ENCODE measurements at places on chromosomes 7 and 10. TPM values are rescaled to one million over a fixed set of nuclear protein-coding genes. Genes with fewer than 3 reads are reported as not detected.

- H3K4me1 ChIP-seq = no peaks in the 10 kb centered on the region
- DNase-seq = no peak
- no peaks in the 10 kb centered on the region for H3K27me3 ChIP-seq
- no peaks in the 10 kb centered on the region for H3K36me3 ChIP-seq
- no peak overlapping the region for H3K27ac ChIP-seq
- H3K4me3 ChIP-seq = no peak overlapping the region
These were observed 34.5 kb upstream of the DIP2C start for GRCh38 chr10:723973-724372.

DNA sequence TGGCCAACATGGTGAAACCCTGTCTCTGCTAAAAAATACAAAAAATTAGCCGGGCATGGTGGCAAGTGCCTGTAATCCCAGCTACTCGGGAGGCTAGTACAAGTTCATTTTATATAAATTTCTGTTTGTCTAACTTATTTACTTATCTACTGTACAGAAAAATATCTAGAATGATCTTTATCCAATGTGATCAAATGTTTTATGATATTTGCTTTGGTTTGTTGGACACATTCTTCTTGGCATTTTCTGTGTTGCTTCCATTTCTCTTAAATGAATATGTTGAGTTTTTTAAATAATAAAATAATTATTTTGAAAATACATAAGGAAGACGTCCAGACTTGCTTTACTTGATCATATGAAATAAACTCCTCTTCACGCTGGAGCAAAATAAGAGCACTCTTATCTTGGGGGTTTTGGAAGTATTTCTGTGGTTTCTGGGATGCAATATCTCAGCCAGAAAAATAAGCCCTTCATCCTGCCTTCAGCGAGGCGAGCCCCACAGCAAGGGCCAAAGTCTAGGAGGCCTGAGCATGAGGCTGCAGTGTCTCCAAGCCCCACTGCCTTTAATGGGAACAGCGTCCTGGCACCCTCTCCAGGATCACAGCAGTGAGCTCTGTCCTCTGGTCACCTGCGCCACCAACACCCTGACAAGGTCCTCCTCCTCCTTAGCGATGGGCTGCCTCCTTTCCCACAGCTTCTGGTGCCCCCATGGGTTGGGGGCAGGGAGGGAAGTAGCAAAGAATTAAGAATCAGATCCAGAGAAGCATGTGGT lies 480.2 kb downstream of the KCNMA1 start:
- peak overlapping the region; percentile 66 for H3K27ac ChIP-seq
- peaks cover 53% of the 10 kb centered on the region for H3K4me1 ChIP-seq
- H3K27me3 ChIP-seq = no peaks in the 10 kb centered on the region
- H3K36me3 ChIP-seq = no peaks in the 10 kb centered on the region
- no peak for DNase-seq

Gene ZNF800
- total RNA-seq = 39.1 TPM

DNA sequence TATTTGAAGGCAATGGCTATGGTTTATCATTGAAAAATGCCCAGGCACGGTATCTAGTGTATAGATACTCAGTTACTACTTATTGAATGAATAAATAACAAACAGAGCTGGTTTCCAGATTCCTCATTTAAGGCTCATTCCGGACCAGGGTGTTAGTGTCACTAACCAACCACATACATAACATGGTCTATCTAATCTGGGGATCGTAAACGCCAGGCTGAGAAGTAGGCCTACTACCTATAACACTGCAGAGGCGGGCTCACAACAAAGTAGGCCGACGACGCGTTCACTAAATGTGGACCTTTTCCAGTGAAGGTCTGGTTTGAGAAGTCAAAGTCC lies 423 bp downstream of the LSM5 start:
- no peak for DNase-seq
- H3K27me3 ChIP-seq = no peaks in the 10 kb centered on the region
- H3K4me1 ChIP-seq = peaks cover 25% of the 10 kb centered on the region
- H3K27ac ChIP-seq = peak overlapping the region; percentile 84

- no peak overlapping the region for H3K4me3 ChIP-seq
- no peak overlapping the region for H3K27ac ChIP-seq
- H3K4me1 ChIP-seq = peaks cover 11% of the 10 kb centered on the region
- no peak for DNase-seq
These were observed 384.3 kb upstream of the PODXL start for GRCh38 chr7:131940621-131941165.

GRCh38 chr7:106535234-106535932 lies 125.6 kb downstream of the CCDC71L start:
- H3K27me3 ChIP-seq = no peaks in the 10 kb centered on the region
- DNase-seq = no peak
- H3K36me3 ChIP-seq = no peaks in the 10 kb centered on the region
- H3K4me1 ChIP-seq = peaks cover 11% of the 10 kb centered on the region
- no peak overlapping the region for H3K4me3 ChIP-seq

Gene TMEM168
- 17.5 TPM for total RNA-seq

DNA sequence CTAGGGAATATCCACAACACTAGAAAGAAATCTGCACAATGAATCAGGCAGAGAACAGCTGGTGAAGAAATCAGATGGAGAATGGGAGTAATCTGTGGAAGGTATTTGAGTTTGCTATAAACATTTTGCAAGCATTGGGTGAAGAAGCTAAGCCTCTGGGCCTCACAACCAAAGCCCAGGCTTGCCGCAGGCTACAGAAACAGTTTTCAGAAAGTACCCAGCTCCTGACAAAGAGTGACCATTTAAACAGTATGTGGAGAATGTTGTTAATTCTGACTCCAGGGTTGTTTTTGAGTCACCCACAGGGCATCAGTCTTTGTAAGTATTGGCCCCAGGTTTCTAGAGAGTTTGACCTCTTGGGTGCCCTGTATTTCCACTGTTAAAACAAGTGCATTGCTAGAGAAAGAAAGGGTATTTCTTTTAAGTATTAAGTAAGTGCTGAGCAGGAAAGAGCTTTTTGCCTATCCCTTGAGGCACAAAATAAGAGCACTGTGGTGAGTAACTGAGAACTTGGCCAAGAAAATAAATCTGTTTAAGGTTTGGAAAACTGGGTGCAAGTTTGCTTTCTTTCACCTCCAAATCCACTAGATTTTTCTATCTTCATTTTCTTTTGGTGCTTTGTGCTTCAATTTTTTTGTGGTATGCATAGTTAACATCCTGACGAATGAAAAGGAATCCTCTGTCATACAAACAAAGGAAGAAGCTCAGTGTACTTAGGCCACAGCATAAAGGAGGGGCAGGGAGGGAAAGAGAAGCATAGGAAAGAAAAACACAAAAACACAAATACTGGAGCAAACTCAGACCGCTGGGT lies 691.8 kb downstream of the SUGCT start:
- H3K4me1 ChIP-seq = peaks cover 30% of the 10 kb centered on the region
- H3K4me3 ChIP-seq = no peak overlapping the region
- H3K27ac ChIP-seq = no peak overlapping the region
- DNase-seq = no peak
- no peaks in the 10 kb centered on the region for H3K27me3 ChIP-seq
- H3K36me3 ChIP-seq = no peaks in the 10 kb centered on the region

DNA sequence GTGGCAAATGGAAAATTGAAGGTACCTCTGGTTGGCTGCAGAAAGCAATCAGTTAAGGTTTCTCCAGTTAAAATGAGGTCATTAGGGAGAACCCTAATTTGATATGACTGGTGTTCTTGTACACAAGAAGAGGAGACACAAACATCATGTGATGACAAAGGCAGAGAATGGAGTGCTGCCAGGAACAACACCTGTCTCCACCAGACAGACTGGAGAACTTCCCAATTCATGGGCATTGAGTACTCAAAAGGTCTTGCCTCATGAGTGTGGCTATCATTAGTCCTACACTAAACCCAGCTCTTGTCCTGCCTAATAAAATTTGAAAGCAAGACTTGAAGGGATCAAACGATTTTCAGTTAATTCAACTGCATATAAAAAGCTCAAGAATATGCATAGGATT lies 152.6 kb downstream of the PTPN20 start:
- no peaks in the 10 kb centered on the region for H3K36me3 ChIP-seq
- H3K27me3 ChIP-seq = no peaks in the 10 kb centered on the region
- no peak overlapping the region for H3K27ac ChIP-seq
- H3K4me1 ChIP-seq = no peaks in the 10 kb centered on the region
- no peak for DNase-seq

DNA sequence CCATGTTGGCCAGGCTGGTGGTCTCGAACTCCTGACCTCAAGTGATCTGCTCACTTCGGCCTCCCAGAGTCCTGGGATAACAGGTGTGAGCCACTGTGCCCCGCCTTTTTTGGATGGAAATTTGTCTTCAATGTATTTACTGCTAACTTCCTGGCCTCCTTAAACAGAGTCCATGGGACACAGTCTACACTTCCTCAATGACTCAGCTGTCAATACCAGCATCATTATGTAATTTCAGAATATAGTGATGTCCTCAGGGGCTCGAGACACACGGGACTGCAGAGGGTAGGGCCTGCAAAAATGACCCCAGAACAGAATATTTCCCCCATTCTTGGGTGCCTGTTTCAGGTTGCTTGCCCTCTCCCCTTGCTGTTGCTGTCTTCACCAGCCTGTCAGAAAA lies 31.1 kb downstream of the CAMK2G start:
- no peak overlapping the region for H3K4me3 ChIP-seq
- H3K4me1 ChIP-seq = no peaks in the 10 kb centered on the region
- no peaks in the 10 kb centered on the region for H3K27me3 ChIP-seq
- DNase-seq = no peak
- no peak overlapping the region for H3K27ac ChIP-seq

- H3K4me3 ChIP-seq = no peak overlapping the region
- peaks cover 50% of the 10 kb centered on the region for H3K27me3 ChIP-seq
- H3K27ac ChIP-seq = no peak overlapping the region
- no peak for DNase-seq
These were observed 98.1 kb upstream of the LRRC4 start for GRCh38 chr7:128129224-128129864.

Gene KEL
- total RNA-seq = not detected

DNA sequence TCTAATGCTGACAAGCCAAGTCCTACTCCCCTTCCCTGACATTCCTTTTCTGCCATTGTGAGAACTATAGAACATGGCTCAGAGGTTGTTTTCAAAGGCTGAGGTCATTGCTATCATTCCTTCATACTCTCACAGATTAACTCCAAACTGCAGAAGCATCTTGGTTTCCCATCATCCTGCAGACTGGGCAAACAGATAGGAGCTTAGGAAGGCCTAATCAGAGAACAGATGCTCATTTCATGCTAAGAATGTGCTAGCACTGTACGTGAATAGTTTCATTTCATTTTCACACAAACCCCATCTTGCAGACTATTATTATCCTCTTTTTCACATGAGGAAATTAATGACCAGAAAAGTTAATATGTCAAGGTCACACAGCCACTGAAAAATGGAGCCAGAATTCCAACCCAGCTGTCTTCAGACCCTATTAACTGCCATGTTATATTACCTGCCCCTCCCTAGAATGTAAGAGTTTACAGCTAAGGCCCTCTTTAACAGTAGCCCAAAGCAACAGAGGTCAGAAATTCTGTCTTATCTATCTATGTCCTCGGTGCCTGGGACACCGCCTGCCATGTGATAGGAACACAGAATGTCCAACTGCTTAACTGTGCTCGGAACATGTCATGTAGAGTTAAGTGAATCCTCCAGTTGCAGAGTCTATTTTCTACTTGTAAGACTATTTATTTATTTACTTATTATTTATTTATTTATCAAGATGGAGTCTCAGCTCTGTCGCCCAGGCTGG lies 2.9 kb upstream of the LCOR start:
- no peaks in the 10 kb centered on the region for H3K4me1 ChIP-seq
- H3K27ac ChIP-seq = no peak overlapping the region
- H3K36me3 ChIP-seq = no peaks in the 10 kb centered on the region
- no peak for DNase-seq
- no peaks in the 10 kb centered on the region for H3K27me3 ChIP-seq
- no peak overlapping the region for H3K4me3 ChIP-seq

Gene HMX3
- 0.83 TPM for total RNA-seq

DNA sequence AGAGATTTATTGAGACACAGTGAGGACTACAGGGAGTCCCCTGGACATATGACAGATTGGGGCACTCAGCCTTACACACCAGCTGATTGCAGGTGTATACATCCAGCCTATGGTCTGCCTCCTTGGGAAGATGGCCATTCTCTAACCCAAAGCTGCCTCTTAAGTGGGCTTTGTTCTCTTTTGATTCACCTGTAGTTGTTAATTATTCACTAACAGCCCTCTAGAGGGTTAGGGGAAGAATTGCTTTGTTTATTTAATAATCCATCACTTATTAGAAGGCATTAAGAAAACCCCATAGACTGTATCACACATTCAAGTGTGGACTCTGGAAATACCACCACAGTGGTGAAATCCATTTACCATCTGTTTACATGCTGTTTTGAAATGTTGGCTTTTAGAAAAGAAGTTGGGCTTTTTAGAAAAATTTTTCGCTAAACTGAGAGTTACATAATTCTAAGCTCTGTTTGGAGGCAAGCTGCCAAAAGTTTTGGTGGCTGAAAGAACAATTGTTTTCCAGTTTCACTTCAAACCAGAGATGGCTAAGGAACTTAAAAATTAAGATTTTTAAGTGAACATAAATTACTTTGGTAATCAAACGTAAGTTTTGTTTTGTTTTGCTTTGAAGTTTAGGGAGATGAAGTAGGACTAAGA lies 379.1 kb downstream of the ADRA2A start:
- no peak overlapping the region for H3K4me3 ChIP-seq
- no peak for DNase-seq
- no peak overlapping the region for H3K27ac ChIP-seq
- no peaks in the 10 kb centered on the region for H3K4me1 ChIP-seq
- no peaks in the 10 kb centered on the region for H3K27me3 ChIP-seq
- H3K36me3 ChIP-seq = no peaks in the 10 kb centered on the region

DNA sequence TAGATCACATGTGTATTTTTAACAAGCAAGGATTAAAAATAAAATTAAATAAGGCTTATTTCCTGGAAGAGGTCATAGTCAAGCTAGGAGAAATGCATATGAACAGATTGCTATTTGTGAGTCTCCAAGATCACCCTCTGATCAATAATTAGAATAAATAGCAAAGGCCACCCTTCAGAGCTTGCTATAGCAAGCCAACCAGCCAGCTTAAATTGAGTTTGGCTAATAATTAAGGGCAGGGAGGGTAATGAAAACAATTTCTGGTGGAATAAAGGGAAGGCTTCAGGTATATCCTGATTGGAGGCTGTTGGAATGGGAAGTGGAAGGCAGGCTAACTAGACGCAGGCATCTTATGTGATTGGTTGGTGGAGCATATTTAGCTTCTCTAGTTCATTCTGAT lies 403.5 kb downstream of the ARL4A start:
- no peak for DNase-seq
- no peak overlapping the region for H3K4me3 ChIP-seq
- H3K27ac ChIP-seq = no peak overlapping the region
- no peaks in the 10 kb centered on the region for H3K4me1 ChIP-seq
- H3K27me3 ChIP-seq = no peaks in the 10 kb centered on the region

DNA sequence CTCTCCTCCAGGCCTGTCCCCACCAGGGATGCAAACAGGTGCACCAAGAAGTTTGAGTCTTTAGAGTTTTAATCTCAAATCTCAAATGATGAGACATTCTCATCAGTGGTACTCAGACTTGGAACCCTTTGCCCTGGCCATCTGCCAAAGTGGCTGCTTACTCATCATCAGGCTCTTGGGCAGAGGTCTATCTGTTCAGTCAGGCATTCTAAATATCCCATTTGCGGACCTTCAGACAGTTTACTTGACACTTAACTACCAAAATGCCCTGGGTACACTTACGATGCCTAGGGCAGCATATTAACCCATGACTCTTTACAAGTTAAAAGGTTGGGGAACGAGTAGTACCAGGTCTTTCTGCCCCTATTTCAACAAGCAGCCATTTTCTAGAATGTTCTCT lies 61.2 kb upstream of the YAE1 start:
- H3K4me1 ChIP-seq = no peaks in the 10 kb centered on the region
- H3K4me3 ChIP-seq = no peak overlapping the region
- no peaks in the 10 kb centered on the region for H3K27me3 ChIP-seq
- no peak overlapping the region for H3K27ac ChIP-seq
- no peak for DNase-seq
